Suprapubic skin (tissue), 4 donors: ENCODE measurements at places on chromosomes 12 and 14.

GRCh38 chr12:52005903-52006703 is 643 bp upstream of the TAMALIN start:
- DNase-seq, result peak; percentile 85

GRCh38 chr14:100905166-100905565 is 1.6 kb upstream of the RTL1 start:
- DNase-seq, result peak; percentile 40

- peak; percentile 48 for DNase-seq
Observed at GRCh38 chr14:68685419-68686204, 107.3 kb downstream of the ZFP36L1 start.

- DNase-seq, result no peak
Observed at GRCh38 chr12:56031987-56032386, 9.7 kb upstream of the RPS26 start.

GRCh38 chr12:103505371-103506236 is 9.8 kb upstream of the C12orf42 start:
- DNase-seq, result no peak

GRCh38 chr14:71733210-71733883 is 198.9 kb upstream of the RGS6 start:
- no peak for DNase-seq

- DNase-seq, result no peak
Observed at GRCh38 chr14:30521899-30522736, 36.8 kb upstream of the G2E3 start.

DNA sequence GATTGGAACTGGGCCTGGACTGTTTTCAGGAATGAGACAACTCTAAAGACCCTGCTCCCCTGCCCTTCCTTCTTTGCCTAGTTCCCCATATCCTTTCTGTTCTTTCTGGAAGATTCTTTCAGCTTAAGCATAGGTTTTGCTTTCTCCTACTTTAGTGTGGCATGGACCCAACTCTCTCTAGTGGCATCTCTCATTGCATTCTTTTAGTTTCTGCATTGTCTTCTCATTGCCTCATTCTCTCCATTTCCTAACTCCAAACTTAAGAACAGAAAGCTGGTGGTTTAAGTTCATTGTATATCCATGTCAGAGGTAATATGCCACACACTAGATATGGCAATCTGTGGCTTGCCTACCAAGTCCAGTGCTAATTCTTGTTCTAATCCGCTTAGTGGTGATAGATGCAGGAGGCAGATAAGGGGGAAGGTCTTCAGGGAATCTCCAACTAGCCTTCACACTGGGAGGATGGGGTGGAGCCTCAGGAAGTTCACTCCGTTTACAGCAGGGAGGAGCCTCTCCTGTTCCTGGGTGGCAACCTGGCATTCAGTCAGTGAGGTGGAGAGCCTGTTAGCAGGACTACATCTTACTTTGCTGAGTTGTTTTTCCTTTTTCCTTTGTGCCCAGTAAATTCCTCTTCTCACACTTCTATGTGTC is 165.1 kb upstream of the LMNTD1 start:
- no peak for DNase-seq

DNA sequence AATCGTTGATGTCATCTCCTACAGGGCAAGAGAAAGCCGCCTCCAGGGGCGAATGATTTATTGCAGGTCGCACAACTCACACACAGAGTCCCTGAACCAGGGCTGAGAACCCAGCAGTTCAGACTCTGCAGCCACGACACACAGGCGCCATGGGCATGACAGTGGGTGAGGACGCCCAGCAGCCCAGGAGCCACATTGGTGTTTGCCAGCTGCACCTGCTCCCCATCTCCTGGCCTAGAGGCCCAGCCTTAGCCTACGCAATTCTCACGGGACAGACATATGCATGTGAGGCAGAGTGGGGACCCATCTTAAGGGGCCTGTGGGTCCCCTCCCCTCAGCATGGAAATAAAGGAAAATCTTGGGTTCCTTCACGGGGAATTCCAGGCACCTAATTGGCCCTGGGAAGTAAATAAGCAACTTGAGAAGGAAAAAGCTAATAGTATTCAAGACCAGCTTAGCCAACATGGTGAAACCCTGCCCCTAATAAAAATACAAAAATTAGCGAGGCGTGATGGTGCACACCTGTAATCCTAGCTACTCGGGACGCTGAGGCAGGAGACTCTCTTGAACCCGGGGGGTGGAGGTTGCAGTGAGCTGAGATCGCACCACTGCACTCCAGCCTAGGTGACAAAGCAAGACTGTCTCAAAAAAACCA is 69.3 kb downstream of the RIMBP2 start:
- DNase-seq, result peak; percentile 14

DNA sequence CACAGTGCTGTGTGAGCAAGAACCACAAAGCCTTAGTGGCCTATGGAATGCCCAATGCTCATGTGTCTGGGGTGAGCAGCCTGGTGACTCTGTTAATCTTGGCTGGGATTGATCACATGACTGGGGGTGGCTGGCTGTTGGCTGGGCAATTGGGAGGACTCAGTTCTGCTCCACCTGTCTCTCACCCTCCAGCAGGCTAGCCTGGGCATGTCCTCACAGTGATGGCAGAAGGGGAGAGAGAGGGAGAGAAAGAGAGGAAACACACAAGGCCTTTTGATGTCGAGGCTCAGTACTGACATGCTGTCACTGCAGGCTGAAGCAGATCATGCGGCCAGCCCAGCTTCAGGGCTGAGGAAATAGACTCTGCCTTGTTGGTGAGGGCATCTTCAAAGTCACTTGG is 136.8 kb downstream of the TBX5 start:
- DNase-seq, result no peak

DNA sequence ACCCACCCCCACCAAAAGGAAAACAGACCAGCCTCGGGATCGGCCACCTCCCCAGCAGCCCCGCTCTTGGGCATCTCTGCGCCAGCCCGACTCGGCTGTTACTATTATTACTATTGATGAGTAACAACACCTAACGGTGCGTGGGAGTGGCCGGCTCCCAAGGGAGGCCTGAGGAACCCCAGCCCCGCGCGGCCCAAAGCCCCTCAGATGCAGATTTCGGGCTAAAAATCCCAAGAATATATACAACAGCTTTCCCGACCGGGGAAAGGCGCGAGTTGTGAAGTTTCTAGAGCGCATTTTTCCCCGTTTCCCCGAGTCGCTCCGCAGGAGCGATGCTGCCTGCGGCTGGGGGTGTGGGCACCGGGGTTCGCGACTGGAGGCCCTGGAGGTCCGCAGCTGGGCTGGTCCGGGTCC is 565 bp downstream of the NT5DC3 start:
- DNase-seq, result peak; percentile 81
